ENCODE measurements at places on chromosomes 4 and X.

- no peak for DNase-seq
Observed at GRCh38 chr4:180150818-180151217, 2092.4 kb upstream of the TENM3 start.

GRCh38 chr4:166143227-166143626, 270.2 kb downstream of the TLL1 start:
- no peak for DNase-seq

- DNase-seq = no peak
Observed at GRCh38 chr4:18319431-18319830, 297.9 kb upstream of the LCORL start.

DNA sequence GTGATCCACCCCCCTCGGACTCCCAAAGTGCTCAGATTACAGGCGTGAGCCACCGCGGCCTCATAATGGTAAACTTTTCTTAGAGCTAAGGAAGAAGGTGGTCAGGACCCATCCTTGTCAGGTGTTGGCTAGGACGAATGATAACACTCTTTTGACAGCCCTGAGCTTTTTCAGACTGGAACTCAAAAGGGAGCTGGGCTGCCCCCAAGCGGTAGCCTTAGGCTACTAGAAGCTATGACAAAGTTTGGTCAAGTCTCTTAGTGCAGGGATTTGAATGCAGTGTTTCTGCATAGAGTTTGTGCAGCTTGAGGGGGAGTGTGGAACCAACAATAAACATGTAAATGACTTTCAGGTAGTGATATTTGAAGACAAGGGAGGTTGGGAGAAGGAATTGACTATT, 11.8 kb upstream of the HSD17B10 start:
- no peak for DNase-seq

GRCh38 chr4:146207410-146207809, 6.9 kb upstream of the REELD1 start:
- DNase-seq = no peak

- no peak for DNase-seq
Observed at GRCh38 chr4:78797777-78798284, 21.7 kb downstream of the BMP2K start.

All from Panc1 (cell line).